Activated T-cell treated with anti-CD3 and anti-CD28 coated beads for 4 hours (primary cell): ENCODE measurements at places on chromosomes 3 and 15.

GRCh38 chr15:82986442-82986780 lies 401 bp downstream of the RAMAC start:
- peak; percentile 2 for DNase-seq

GRCh38 chr15:77599899-77600298 lies 32.8 kb downstream of the LINGO1 start:
- DNase-seq, result no peak

DNA sequence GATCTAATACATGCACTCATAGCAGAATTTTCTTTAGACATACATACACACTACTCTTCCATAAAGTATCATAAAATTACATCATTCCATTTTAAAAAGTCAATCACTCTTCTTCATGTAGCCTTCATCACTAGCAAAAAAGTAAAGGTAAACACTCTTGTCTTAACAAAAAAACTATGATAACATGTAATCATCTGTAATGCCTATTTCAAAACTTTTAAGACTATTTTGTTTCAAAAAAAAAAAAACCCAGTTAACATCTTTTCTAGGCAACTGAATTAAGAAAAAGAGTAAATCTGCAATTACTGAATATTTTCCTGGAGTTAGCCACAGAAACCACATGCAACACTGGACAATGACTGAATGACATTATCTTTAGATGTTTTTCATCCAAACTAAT lies 4.8 kb downstream of the TBC1D5 start:
- no peak for DNase-seq

DNA sequence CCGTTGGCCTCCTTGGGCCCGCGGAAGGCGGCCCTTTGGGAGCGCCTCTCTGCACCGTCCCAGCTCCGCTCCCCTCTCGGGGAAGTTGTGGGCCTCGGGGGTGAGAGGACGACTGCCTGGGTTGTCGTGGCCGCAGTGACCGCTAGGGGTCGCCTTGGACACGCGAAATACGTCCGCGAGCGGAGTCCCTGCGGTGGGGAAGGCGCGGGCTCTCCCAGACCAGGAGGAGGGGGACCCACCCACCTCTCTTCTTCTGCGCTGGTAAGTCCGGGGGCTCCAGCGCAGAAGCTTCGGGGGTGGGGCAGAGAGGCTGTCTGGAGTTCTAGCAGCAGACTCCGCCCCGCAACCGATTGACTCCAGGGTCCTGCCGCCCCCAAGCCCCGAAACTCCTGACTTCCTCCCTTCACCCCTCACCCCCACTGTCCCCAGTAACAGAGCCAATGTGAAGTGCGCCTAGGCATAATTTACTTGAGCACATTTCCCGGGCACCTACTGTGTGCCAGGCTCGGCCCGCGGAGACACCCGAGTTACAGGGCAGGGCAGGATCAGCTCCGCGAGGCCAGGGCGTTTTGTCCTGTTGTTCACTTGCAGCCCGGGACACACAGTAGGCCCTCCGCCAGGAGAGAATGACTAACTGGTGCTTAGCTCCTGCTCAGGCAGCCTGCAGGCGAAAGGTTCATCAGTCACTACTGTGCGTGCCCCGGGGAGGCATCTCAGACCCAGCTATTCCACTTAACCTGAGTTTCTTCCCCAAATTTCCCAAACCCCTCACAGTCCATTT lies 32.8 kb downstream of the DNASE1L3 start:
- peak; percentile 90 for DNase-seq

DNA sequence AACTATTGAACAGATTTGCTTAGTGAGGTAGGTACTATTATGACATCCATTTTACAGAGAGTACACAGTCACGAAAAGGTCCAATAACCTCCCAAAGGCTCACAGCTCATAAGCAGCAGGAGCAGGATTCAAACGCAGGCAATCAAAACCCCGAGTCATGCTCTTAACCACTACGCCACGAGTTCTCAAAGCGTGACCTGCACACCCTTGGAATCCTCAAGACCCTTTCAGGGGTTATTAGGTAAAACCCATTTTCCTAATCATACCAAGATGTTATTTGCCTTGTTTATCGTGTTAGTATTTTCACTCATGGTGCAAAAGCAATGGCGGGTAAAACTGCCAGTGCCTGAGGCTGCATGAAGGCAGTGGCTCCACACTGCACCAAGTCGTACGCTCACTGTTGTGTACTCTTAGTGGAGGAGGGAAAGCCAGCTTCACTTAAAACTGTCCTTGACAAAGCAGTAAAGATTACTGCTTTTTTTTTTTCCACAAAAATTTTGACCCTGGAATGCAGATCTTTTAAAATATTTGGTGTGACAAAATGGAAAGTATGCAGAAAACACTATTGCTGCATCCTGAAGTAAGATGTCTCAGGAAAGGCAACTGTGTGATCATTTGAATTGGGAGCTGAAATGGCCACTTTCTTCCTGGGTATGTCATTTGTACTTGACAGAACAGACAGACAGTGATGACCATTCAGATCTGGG lies 96.1 kb downstream of the IGF2BP2 start:
- no peak for DNase-seq

GRCh38 chr3:62363275-62363674 lies 10.1 kb downstream of the FEZF2 start:
- DNase-seq, result no peak

DNA sequence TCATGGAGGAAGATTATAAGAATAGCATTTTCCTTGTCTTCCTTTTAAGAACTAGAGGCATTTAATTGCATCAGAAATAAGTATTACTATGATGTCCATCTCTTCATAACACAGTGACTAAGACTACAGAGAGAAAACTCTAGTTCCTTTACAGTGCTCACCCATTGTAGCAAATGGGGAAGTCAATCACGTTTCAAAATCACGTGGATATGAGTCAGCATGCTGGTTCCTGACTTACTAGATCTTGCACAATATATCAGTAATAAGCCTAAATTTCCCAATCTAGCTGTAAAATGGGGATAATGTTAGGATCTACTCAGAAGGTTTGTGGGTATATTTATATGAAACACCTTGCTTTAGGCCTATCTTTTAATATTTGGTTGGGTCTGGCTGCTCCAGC lies 254.8 kb upstream of the EOMES start:
- no peak for DNase-seq

GRCh38 chr3:71140477-71140876 lies 443.1 kb downstream of the FOXP1 start:
- no peak for DNase-seq

- no peak for DNase-seq
These were observed 20.2 kb downstream of the SEMA6D start for GRCh38 chr15:47737477-47737876.

DNA sequence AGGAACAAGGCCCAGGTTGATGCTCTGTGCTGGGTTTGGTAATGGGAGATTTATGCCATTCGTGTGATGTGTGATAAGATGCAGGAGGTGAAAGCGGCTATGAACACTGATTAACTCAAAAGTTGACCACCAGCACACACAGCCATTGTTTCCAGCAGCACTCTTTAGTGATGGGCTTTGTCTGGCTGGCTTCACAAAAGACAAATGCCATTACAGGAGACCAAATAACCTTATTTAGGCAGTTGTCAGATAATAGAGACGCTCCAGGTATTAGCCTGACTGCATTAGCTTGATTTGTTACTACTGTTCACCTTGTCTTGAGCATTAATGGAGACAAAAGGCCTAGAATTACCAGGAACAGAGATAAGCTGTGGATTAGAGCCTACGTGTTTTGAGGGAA lies 5.1 kb downstream of the HESX1 start:
- no peak for DNase-seq

- no peak for DNase-seq
These were observed 82.8 kb upstream of the NSMCE3 start for GRCh38 chr15:29352402-29352801.

- no peak for DNase-seq
These were observed 25.0 kb downstream of the TGFBR2 start for GRCh38 chr3:30631243-30631904.

- DNase-seq, result no peak
These were observed 3.7 kb downstream of the NME9 start for GRCh38 chr3:138325990-138326389.

DNA sequence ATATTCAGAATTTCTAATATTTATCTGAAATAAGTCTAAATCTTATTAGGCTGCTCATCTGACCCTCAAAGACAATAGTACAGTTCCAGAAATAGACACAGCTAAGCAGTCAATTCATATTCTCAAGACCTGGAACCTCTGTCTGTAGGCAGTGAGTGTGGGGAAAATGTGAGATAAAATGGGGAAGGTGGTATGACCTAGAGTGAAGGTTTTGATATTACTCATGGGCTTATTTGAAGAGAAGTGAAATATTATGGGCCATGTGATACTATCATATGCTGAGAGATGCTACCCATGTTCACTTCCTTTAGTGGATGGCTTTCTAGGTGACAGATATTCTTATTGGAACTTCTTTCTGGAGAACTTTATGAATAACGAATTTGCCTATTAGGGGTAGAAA lies 33.5 kb downstream of the TGFBR2 start:
- no peak for DNase-seq

DNA sequence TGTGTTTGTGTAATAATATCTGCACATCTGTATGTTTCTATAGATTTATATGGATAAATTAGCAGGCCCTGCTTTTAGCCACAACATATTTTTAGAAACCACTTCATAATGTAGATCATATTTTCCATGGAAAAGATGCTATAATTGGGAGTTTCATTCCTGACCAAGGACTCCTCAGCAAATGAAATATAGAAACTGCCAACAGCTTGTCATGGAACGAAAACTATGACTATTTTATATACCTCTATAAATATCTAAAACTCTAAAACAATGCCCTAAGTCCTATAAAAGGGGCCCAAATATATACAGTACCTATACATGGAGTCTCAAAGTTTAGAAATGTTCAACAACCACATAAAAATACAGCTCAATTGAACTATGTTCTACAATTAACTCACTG lies 27.9 kb downstream of the EID1 start:
- no peak for DNase-seq

DNA sequence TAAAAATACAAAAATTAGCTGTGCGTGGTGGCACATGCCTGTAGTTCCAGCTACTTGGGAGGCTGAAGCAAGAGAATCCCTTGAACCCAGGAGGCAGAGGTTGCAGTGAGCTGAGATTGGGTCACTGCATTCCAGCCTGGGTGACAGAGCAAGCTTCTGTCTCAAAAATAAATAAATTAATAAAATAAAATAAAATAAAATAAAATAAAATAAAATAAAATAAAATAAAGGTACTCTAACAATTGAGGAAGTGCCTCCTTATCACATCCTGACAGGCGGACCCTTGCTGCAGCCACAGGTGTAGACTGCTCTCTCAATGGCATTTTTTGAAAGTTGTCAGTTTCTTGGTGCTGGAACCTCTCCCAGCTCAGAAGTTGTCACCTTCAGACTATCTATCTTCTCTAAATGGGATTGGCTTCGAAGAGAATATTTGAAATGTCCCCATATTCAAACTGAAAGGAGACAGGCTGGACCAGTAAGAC lies 304.1 kb downstream of the RORA start:
- DNase-seq, result no peak

- DNase-seq, result no peak
These were observed 18.0 kb downstream of the UBE2E2 start for GRCh38 chr3:23221136-23221535.

GRCh38 chr3:118108201-118108600 lies 926.4 kb downstream of the IGSF11 start:
- no peak for DNase-seq

DNA sequence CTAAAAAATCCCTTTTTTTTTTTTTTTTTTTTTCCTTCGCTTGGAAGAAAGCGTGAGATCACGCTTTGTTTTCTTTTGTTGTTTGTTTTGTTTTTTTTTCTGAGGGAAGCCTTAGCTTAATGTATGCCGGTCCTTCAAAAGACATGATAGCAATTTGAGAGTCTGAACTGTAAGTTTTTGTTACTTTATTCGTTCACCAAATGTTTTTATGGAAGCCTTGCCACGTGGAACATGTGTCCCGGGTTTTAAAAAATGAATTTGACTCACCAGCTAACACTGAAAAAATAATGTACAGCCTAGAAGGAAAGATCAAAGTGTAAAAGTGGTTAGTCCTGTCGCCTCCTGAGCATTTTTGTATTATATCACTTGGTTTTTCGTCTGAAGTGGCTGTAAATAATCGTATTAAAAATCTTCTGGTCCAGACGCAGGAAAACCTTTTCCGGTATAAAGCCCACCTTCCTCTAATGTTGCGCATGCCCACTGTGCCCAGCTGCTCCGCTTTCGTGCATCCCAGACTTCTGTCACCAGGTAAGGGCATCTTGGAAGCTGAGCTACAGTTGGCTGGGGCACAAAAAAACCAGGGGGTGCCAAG lies 795 bp upstream of the MYNN start:
- DNase-seq, result peak; percentile 55

GRCh38 chr3:161096771-161097367 lies 8.3 kb downstream of the B3GALNT1 start:
- peak; percentile 4 for DNase-seq

GRCh38 chr15:80892414-80892813 lies 97.2 kb downstream of the MESD start:
- DNase-seq, result no peak

DNA sequence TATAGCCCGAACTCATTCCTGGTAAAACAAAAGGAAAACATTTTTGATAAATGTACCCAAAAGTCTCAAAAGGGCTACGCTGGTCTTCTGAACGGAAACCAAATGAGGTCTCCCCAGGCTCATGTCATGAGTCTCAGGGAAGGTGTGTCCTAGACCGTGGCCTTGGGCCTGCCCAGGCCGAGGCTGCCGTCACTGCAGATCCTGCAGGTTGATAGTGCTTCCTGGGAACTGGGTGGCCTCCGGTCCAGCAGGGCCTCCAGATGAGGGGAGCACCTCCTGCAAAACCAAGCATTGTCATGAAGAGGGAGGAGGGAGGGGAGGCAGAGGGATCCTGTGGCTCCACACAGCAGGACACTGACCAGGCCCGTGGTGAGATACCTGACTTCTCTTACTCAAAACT lies 37.5 kb downstream of the ZXDC start:
- DNase-seq, result no peak

DNA sequence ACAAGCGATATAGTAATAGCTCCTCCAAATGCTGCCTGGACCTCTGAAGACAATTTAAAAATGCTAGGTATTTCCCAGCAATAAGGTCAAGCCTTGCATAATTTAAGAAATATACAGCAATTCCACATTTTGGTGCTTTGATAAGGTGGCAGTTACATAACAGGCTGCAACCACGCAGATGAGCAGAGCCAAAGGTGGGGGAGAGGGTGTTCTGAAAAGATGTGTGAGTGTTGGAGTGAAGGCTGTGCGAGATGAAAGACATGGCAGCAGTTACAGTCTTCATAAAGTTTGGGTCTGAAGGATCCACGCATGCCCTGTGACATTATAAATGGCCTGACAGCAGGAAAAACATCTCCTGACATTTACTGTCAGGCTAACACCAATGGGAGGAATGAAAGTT lies 26.1 kb downstream of the CTDSPL start:
- no peak for DNase-seq

DNA sequence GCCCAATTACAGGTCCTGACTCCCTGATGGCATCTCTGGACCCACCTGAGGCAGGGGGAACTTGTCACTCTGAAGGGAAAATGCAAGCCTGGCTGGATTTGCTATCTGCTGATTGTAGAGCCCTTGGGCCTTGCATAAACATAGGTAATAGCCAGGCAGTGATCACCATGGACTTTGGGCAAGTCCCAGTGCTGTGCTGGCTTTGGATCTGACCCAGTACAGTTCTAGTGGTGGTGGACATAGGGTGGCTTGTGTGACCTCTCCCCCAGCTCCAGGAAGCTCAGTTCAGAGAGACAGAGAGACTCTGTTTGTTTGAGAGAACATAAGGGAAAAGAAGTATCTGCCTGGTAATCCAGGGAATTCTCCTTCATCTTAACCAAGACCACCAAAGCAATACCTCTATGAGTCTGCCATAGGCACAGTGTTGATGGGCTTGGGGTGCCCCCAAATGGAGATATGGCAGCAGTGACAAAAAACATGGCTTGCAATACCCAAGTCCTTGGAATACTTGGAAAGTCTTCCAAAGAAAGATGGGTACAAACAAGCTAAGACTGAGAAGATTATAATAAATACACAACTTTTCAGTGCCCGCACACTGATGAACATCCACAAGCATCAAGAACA lies 348.5 kb downstream of the PYDC2 start:
- DNase-seq, result no peak
